Foreskin melanocyte (primary cell): ENCODE measurements at places on chromosomes 7 and 10.
A peak's percentile ranks its signal among the peaks of the same experiment; 100 is the strongest.

GRCh38 chr7:149456506-149457421 is 4.1 kb downstream of the ZNF777 start:
- DNase-seq: no peak

DNA sequence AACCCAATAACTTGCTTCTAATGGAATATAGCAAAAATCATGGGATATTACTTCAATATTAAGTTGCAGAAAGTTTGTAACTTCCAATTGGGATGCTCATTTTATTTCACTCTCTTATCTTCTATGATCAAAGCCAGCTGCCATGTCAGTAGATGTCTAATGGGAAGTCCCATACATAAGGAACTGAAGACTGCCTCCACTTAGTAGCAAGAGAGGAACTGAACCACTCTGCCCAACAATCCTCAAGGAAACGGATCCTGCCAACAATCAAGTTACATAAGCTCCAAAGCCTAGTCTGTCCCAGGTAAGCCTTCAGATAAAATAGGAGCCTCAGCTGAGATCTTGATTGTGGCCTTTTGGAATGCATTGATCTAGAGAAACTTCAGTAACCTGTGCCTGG is 431.5 kb upstream of the PCDH15 start:
- no peak for DNase-seq

DNA sequence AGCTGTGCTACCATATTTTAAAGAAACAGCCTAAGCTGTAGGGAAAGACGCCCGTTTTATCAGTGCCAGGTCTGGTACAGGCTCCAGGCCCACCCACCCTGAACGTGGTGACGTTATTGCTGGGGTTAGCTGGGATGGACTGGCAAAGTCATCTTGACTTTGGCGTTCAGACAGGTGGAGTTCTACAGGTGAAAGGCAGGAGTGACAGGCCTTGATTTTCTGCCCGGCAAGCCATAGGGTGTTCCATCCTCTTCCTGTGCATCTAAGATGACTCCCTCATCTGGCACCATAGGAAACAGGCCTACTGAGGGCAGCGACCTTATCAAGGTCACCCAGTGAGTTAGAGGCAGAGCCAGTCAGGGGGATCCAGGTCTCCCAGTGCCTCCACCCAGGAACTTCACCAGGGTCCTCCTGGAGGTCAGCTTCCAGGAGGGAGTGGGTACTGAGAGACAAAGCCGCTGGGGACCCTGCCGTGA is 41.6 kb downstream of the HK1 start:
- no peak for DNase-seq

DNA sequence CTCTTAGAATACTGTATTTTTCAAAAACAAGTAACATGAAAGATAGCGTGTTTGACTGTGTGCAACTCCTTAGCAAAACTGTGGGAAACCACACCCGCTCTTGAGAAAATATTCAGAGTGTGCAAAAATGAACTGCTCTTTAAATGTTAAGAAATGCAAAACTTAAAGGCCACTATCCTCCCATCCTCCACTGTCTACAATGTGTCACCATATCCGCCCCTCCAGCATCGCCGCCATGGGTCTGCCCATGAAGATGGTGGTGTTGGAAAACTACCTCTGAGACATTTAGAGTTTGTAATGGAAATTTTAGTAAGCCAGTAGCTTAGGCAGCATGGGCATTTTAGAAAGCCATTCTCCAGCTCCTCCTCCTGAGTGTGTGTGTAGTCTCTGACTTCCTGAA is 20.1 kb upstream of the NMT2 start:
- no peak for DNase-seq

DNA sequence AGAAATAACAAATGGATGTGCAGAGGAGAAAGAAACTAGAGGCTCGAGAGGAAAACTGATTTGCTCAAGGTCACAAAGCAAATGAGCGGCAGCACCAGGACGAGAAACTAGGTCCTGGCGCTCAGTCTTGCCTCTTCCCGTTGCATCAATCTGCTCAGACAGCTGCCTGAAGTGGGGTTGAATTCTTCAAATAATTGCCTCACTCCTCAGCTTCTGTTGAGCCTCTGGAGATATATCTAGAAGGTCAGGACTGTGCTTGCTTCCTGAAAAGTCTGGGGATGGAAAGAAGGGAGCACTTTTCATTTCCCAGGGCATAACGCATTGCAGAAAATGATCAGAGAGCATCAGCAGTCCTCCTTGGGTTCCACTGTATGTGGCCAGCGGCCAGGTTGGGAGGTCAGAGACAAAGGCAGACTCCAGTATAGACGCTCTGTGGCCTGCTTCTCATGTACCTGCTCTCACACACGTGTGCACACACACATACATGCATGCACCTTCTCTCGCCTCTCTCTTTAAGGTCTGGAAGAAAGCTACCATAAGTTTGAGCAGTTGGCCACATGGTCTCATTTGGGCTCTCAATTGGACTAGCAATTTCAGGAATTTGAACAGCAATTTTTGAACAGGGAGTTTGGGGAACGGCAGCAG is 83.7 kb upstream of the DUSP5 start:
- DNase-seq: no peak

GRCh38 chr10:93872375-93873158 is 21.2 kb upstream of the SLC35G1 start:
- no peak for DNase-seq

- no peak for DNase-seq
Observed at GRCh38 chr10:5045095-5045494, 41.4 kb upstream of the AKR1C2 start.

- no peak for DNase-seq
Observed at GRCh38 chr10:73931767-73932619, 21.1 kb downstream of the PLAU start.

DNA sequence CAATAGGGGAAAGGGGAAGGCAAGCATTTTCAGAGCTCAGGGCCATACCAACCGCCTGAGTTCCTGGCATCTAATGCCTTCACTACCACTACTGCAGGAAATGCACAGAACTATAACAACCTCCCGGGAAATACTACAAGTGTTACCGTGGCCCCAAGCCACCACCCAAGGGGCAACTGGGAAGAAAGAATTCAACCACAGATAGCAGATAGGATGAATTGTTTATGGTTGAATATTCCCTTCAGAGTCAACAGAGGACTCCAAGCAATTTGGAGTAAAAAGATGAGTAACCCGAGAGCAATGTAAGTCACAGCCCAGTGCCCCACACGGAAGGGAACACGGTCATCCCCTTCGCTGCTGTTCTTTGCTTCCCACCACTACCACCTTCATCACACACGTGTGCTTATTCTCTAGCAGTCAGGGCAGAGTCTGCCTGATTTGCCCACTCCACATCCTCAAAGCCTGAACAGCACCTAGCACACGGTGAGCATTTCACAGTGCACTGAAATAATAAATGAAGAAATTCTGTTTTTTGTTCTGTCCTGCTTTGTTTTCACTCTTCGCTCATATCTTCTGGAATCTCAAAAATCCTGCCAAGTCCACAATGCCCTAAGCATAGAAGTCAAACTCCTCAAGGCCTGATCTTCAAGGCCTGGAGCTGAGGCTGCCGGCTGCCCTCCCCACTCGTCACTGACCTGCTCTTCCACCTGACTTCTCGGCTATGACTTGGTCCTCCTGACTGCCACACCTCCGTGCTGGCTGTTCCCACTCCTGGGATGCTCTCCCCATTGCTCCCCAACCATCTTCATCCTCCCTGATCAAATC is 221.1 kb downstream of the KCNMA1 start:
- DNase-seq: no peak

- no peak for DNase-seq
Observed at GRCh38 chr10:110310741-110311140, 6.0 kb upstream of the SMNDC1 start.

- no peak for DNase-seq
Observed at GRCh38 chr10:129895811-129896135, 68.3 kb downstream of the EBF3 start.

- no peak for DNase-seq
Observed at GRCh38 chr7:127702938-127703337, 50.9 kb downstream of the SND1 start.

DNA sequence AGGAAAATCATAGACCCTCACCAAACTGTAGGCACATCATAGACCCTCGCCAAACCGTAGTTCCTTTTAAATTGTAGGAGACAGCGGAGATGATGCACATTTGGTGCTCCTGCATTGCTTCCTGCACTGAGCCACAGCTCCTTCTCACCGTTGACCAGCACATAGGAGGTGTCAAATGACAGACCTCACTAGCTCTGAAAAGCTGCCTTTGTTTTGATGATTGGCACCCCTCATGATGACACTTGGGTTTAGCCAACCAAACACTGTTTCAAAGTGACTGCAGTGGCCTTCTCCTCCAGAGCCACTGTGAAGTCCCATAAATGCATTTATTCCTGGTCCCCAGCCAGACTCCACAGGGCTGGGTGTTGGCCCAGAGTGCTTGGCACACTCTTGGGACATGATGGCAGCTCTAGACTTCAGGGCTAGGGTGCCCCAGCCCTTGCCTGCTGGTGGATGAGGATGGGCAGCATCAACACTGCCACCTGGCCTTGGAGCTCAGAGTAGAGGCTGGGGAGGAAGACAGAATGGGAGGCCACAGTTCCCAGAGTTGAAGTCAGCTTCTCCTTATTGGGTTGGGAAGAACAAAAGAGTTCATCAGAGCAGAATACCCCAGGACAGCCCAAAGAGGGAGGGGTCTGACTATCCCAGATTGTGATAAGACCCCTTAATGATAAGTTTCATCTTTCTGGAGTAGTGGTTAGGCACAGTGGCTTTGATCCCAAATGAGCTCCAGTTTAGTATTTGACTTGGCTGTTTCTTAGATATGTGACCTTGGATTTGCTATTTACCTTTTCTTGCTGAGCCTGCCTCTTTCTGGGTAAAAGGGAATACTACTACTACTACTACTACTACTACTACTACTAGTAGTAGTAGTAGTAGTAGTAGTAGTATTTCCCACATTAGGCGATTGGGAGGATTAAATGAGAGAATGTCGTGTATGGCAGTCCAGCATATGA is 75.3 kb downstream of the MTPN start:
- DNase-seq: no peak

GRCh38 chr10:34310234-34310633 is 504.9 kb downstream of the PARD3 start:
- DNase-seq: no peak

DNA sequence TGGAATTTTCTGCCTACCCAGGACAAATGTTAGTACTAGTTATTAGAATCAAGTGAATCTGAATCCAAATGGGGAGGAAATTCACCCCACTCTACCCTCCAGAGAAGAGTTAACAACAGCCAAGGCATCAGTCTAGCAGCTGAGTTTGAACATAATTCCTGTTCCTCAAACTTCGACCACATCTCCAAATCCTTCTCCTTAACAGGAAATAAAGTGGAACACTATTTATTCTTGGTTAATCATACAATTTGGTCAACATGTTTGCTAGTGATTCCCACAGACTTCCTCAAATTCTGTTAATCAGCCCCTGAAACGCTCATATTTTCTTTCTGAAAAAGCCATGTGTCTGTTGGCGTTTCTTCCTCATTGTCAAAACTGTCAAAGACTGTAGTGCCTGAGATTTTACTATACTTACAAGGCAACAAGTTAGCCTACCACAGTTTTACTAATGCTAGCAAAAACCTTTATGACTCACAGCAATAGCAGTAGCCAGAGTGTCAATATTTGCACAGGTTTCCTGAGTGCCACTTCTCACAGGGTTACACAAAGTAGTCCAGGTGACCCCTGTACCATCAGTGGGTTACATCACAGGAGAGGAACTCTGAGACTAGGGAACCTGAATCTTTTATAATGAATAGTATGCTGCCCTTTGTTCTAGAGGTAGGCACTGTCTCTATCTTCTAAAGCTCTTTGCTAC is 202.9 kb downstream of the GRM3 start:
- no peak for DNase-seq

DNA sequence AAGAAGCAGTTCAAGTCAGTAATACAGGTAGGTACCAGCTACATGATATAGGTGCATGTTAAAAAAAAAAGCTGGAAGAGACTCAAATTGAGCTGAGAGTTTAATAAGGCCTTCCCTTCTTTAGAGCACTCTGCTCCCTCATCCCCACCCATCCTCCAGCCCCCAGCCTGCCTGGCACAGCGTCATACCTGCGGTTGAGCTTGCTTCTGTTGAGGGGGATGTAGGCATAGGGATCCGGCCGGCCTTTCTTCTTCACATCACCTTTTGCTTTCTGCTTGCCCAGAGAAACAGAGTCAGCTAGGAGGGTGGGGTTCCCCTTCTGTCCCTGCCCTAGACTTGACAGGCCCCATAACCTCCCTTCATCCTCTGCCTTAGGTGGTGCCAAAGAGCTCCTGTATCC is 23.8 kb upstream of the FRAT2 start:
- DNase-seq: no peak

DNA sequence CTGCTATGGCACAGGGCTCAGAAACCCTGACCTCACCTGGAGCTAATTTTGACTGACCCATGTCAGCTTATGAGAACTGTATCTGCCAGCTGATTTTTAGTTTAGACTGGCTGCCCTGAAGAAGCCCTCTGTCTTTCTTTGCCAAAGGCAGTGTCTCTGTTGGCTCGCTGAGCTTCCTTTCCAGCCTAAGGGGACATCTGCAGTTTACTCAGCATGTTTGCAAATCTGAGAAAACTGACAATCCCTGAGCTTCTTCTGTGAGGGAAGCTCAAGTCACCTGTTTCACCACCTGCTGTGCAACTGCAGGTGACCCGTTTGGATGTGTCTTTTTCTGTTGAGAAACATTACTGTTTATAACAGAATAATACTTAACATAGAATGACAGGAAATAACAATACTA is 46.0 kb downstream of the PRKAR2B start:
- peak; percentile 37 for DNase-seq

DNA sequence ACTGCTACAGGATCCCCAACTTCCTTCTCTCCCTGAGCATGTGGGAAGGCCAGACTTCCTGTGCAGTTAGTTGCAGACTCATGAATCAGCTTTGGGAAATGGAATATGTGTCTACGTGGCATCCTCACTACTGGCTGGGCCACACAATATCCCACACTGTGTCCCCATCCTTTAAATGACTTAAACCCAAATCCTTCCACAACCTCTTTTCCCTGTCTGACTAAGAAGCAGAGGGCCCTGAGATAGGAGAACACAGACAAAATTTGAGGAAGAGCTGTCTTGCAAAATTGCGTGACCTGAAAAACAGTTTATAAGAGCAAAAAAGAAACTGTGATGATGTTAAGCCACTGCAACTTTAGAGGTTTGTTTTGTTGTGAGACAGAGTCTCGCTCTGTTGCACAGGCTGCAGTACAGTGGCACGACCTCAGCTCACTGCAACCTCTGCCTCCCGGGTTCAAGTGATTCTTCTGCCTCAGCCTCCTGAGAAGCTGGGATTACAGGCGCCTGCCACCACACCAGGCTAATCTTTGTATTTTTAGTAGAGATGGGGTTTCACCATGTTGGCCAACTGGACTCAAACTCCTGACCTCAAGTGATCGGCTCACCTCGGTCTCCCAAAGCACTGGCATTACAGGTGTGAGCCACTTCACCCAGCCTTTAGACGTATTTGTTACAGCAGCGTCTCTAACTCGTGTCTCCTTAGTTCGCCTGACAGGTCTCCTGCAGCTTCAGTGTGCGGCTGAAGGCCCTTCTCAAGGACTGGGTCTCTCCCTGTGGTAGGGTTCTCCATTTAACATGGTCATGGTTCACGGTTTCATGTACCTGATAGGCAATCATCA is 46.9 kb upstream of the SFMBT2 start:
- DNase-seq: no peak

DNA sequence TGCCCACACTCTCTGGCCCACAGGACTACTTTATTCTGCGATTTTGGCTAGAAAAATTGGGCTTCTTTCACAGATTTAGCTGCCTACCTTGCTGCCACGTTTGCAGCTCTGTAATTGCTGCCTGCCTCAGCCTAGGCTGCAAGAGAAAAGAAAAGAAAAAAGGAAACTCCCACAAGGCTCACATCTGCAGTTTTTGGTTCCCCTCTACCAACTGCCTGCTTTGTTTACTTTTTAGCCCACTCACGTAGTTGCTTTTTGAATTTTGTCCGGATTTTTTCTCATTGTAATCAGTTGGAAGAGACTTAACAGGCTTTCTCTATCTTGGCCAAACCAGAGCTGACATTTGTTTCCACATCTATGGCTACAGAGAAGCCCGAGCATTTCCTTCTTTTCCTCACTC is 24.3 kb downstream of the SUN3 start:
- DNase-seq: no peak
